ENCODE measurements at places on chromosomes 5 and 9.

DNA sequence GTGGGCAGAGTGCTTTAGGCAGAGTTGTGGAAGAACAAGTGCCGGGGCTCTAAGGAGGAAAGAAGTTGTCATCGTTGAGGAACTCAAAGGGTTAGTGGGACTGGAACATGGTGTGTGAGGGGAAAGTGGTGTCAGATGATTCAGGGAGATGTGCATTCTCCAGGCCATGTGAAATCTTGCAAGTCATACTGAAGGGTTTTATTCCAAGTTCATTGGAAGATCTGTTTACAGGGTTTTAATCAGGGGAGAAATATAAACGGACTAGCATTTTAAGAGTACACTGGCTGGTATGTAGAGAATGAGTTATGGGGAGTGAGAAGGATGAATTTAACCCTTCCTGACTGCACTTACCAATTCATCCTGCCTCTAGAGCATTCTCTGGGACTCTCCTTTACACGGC is 49.3 kb downstream of the NR2F1 start:
- no peak for DNase-seq

DNA sequence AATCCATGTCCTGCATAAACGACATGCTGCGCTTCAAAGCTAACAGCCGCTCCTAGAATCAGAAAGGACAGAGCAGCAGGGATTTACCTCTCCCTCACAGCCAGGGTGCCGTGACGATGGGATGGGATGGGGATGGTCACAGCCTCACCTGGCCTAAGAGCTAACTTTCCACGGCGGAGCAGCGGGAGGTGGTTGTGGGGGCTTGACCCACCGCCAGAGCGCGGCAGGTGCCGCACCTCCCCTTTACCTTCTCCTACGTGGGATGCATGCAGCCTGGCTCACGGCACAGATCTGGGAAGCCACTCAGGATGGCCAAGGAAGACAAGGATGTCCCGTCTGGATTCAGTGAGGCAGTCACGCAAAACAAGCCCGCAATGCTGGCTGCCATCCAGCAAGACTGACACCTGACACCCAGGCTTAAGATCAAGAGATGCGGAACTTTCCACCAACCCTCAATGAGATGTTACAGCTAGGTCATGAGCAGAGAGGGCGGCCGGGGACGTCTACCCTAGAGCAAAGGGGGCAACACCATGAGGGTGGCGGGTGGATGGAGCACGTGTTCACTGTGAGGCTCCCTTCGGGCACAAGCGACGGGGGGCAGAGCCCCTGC is 5.8 kb downstream of the BRD9 start:
- no peak for DNase-seq

DNA sequence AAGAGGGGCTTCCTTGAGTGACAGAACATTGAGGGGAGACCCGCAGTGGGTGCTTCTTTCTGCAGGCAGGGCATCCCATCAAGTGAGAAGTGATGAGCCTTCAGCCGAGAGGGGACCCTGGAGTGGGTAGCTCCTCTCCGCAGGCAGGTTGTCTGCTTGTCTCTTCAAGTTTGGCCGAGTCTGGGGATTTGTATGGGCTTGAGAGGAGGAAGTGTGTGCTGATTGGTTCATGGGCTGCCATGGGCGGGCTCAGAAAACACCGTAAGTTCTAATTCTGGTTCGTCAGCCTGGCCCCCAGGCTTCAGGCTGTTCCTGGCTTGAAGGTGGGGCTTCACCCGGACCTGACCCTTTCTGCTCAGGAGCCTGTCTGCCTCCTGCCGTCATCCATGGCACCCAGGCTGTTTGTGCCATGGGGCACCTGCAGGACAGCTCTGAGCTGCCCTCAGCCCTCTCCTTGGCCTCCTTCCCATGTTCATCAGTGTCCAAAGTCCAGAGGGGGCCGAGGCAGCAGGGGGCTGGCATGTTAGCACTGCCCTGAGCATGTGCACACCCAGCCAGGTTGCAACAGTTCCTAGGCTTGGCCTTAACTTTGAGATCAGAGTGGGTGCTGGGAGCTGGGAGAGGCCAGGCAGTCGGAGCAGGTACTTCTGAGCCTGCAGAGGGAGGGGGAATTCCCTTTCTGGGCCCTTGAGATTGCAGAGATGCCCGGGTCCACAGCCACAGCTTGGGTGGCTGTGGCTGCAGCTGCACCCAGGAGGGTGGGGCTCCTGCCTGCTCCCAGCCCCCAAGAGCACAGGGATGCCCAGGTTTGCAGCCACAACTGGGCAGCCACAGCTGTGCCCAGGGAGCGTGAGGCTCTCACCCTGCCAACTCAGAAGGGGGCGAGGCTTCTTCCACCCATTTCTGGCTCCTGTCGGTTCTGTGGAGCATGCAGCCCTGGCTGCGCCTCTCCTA is 13.5 kb upstream of the DHFR start:
- DNase-seq, result peak; percentile 18

- peak; percentile 61 for DNase-seq
Observed at GRCh38 chr9:111037356-111037707, 938 bp downstream of the LPAR1 start.

DNA sequence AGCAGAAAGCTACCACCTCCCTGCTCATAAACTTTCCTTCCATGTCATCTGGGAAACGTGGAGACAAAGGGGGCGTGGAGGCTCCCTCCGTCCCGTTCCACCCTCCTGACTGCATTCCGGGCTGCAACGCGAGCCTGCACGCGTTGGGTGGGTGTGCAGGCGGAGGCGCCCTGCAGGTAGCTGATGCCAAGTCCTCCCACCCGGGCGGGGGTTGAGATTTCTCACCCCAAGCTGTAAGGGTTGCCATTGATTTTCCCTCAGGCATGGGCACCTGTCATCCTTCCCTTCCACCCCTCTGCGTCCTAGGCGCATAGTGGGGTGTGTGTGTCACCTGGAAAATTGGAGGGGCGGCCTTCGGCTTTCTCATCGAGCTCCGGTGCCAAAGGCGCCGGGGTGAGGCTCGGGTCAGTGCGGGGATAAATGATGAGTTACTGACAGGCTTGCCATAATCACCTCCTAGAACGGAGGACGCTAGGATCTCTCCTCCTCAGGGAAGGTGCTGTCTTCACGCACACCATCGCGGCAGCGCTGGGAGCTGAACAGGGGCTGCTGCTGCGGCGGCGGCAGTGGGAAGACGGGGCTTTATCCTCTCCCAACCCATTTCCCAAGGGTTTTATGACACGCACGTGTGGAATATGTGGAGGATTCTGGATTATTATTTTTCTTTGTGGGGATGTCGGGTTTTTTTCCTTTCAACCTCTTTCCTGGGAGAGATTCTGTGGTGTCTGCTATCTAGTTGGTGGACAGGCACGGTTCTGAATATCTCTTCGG is 973 bp downstream of the PLPPR1 start:
- peak; percentile 2 for DNase-seq

- DNase-seq, result no peak
Observed at GRCh38 chr5:180820788-180821321, 18.2 kb upstream of the MGAT1 start.

DNA sequence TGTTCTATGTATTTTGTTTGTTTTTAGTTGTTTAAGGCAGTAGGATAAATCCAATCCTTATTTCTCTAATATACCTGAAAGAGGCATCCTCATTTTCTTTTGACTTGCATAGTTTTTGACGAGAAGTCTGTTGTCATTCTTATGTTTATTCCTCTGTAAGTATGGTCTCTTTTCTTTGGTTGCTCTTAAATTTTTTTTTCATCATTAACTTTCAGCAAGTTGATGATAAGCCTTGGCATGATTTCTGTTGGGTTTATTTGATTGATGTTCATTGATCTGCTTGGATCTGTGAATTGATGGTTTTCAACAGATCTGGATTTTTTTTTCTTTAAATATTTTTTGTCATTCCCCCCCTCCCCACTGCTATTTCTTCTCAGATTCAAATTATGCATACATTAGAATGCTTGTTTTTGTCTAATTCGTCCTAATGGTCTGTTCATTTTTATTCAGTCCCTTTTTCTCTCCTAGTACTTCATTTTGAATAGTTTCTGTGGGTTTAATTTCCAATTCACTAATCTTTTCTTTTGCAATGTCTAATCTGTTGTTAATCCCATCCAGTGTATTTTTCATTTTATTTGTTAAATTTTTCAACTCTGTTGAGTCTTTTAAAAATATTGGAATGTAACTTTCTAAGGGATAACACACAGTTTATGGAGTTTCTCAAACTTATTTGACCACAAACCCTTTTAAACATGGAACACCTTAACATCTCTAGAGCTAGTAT is 495.9 kb downstream of the CSNK1G3 start:
- DNase-seq, result peak; percentile 66

DNA sequence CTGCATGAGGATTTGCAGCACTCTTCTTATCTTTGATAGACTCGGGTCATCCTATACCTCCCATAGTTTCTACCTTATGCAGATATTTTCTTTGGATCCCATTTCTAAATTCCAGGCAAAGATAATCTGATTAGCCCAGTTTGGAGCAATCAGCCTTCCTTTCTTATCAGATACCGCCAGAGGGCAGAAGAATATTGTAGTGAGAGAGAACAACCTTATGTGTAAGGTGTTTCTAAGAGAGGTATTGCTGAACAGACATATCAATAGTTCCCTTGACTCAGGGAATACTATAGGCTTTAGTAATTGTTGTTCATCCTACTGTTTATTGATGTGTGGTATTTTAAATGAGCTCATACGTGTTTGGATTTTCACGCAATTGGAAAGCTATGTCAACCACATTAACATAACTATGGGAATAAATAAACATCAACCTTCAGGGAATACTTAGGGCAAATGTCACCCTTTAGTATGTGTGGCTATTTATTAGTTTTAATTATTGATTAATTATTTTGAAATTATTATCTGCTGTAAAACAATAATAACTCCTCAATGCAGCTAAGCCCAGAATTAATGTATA is 1435.2 kb upstream of the CDH9 start:
- DNase-seq, result peak; percentile 74

GRCh38 chr5:69467442-69468225 is 25.0 kb upstream of the OCLN start:
- DNase-seq, result no peak

- no peak for DNase-seq
Observed at GRCh38 chr5:119404033-119404432, 48.2 kb downstream of the TNFAIP8 start.

- no peak for DNase-seq
Observed at GRCh38 chr9:98064623-98065392, 8.3 kb downstream of the NANS start.

DNA sequence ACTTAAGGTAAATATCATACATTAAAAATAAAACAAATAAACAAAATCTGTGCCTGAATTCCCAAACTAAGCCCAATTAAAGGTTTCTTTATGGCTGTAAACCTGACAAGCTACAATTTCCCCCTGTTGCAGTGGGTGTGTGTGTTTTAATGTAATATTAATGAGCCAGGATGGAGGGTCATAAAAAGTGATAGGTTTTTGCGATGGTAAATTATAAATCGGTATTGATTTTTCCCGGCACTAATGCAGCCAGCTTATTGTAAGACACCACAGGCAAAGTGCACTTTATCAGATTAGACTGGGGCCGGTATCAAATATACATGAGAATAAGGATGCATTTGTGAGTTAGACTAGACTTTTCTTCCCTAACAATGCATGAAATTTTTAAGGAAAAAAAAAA is 120.4 kb downstream of the EBF1 start:
- DNase-seq, result no peak

DNA sequence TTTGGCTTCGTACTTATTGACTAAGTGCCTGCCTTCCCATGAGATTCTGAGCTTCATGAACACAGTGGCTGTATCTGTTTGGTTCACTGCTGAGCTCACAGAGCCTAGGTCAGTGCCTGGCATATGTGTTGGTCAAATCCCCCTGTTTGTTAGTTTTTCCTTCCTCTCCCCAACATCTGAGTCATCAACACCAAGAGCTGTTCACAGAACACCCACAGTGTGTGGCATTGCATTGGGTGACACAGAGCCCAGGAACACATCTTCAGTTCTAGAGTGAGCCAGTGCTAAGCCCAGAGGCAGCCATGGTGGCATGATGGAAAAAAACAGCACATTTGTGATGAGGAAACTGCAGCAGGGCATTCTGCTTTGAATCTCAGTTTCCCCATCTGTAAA is 294.6 kb downstream of the SEC61B start:
- DNase-seq, result no peak

GRCh38 chr5:34918025-34918424 is 2.5 kb downstream of the BRIX1 start:
- DNase-seq, result no peak

DNA sequence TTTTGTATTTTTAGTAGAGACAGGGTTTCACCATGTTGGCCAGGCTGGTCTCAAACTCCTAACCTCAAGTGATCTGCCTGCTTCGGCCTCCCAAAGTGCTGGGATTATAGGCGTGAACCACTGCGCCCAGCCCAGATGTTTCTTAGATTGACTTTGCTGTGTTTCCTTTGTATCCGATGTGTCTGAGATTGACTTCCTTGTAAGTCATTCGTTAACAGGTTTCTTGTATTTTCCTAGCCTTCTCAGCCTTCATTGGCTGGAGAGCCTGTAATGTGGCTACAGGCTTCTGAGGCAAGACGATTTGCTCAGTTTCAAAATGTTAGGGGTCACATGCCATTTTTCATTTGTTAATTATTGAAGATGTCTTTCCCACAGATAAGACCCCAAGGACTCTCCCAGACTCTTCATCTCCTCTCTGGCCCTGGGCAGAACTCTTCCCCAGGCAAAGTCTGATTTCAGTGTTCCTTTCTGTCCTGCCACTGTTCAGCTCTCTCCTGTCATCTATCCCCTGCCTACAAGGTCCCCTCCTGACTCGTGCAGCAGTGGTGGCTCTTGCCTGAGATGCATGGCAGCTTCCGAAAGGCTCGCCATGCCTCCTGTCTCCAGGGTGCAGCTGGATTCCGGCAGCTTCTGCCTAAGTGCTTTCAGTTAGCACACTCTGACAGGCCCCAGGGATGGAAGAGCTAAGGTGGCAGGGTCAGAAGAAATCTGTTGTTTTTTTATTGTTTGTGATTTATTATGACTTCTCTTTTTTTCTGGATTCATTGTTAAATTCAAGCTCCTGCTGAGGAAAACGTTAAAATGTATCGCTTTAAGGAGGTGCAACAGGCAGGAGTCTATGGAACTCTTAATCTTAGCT is 206.4 kb downstream of the AOPEP start:
- no peak for DNase-seq

- DNase-seq, result peak; percentile 66
Observed at GRCh38 chr9:91089405-91090129, 272.2 kb downstream of the AUH start.

- peak; percentile 22 for DNase-seq
Observed at GRCh38 chr5:80569086-80569960, 757 bp downstream of the ANKRD34B start.

- DNase-seq, result no peak
Observed at GRCh38 chr9:123414936-123415930, 59.2 kb downstream of the CRB2 start.

GRCh38 chr5:132777209-132778069 is at the start of gene SEPTIN8:
Gene SEPTIN8 (minus strand): TSS chr5:132777239. CDS start chr5:132777137, 102 bp downstream.
- DNase-seq, result peak; percentile 11

- DNase-seq, result no peak
Observed at GRCh38 chr9:133430244-133430643, 8.1 kb downstream of the ADAMTS13 start.

DNA sequence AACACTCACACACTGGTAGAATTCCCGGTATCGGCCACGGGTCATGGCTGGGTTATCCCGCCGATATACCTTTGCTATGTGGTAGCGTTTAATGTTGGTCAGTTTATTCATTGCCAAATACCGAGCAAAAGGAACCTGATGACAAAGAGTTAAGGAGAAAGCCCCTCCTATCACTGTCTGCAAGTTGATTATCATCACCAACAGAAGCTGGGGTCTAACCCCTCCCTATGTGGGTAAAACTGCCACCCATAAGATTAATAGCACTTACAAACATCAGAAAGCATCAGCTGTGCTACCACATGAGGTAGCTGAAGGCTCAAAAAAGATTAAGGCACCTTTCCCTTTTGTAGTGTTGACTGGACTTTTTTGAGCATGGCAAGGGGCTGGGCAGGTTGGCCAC is 5.6 kb upstream of the DND1 start:
- DNase-seq, result no peak
